ENCODE measurements at places on chromosomes 13 and 19.
A peak's percentile ranks its signal among the peaks of the same experiment; 100 is the strongest.

DNA sequence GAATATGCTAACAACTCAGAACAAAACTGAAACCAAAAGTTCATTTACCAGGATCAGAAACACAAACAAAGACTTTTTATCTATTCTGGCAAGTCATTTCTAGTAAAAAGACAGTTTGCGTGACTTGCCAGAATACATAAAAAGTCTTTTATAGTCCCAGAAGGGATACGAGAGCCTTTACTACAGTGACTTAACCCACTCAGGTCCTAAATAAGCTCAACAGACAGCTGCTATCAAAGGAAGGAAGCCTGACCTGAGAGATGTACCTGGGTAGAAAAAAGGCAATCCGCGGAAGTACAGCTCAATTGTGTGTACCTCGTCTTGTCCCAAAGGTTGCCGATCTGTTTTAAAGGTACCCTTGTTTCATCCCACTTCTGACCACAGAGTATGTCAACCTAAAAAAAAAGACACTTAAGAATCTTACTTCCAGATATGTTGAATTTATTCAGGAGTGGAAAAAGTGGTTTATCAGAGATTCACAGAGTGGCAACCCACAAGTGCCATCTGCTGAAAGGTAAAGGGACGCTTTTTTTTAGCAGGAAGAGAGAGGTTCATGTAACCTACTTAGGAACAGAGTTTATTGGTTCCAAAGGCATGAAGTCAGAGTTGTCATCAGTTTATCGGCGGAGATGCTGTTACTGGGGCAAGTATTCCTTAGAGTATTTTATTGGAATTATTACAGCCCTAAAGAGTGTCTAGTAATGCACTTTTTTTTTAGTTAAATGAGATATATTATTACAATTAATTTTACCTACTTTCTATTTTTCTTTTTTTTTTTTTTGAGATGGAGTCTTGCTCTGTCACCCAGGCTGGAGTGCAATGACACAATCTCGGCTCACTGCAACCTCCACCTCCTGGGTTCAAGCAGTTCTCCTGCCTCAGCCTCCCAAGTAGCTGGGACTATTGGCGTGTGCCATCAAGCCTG, 69.7 kb upstream of the C1QTNF9B start:
- DNase-seq: peak; percentile 17

DNA sequence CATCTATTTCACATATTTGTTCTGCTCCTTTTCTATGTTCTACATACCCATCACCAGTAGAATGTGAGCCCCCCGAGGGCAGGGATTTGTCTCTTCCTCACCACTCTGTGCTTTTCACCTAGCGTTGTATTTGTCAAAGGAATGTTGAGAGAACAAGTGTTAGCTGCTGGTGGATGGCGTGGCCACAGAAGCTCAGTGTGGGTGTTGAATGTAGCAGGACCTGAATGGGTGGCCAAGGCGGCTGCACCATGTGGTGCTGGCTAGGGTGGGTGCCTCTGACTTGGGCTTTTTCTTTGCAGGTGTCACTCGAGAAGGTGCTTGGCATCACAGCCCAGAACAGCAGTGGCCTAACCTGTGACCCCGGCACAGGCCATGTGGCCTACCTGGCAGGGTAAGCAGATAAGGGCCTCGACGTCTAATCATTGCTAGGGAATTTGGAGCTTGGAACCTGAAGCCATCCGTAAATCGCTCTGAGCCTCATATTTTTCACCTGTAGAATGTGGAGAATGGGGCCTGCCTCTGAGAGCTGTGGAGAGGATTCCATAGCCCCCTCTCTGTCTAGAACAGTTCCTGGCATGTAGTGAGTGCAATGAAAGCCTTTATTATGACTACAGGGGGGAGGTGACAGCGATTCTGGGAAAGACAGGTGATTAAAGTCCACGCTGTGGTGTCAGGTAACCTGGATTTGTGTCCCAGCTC, 3.9 kb downstream of the WDR62 start:
- DNase-seq: no peak

GRCh38 chr13:50130123-50130946, 115.1 kb downstream of the KCNRG start:
- DNase-seq: peak; percentile 24

DNA sequence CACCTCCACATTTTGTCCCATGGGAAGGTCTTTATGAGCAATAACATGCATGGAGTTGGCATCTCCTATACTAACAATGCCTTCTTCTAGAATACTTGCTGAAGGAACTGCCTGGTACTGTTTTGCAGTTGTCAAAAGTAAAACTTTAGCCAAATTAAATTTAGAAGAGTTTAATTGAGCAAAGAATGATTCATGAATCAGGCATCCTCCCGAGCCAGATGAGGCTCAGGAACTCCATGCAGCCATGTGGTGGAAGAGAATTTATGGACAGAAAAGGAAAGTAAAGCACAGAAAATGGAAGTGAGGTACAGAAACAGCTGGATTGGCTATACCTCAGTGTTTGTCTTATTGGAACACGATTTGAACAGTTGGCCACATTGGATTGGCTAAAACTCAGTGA, 1081.9 kb downstream of the SLITRK1 start:
- no peak for DNase-seq

- DNase-seq: no peak
Observed at GRCh38 chr19:5108866-5109265, 140.0 kb downstream of the KDM4B start.

- no peak for DNase-seq
Observed at GRCh38 chr13:49652355-49653305, 24.3 kb downstream of the ARL11 start.
